ENCODE measurements at places on chromosomes 16 and 17.

- no peak for DNase-seq
Measured at GRCh38 chr16:82432261-82432660, 194.5 kb upstream of the CDH13 start.

- DNase-seq: no peak
Measured at GRCh38 chr16:19225651-19226050, 57.6 kb downstream of the SYT17 start.

DNA sequence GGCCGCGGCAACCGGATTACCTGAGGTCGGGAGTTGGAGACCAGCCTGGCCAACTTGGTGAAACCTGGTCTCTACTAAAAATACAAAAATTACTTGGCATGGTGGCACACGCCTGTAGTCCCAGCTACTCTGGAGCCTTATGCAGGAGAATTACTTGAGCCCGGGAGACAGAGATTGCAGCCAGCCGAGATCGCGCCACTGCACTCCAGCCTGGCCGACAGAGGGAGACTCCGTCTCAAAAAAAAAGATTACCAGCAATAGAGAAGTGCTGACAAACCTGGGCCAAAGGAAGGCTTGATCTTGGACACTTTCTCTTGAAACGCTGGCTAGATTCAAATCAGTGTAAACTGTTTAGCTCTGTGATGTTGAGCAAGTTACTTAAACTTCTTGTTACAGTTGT lies 4.3 kb downstream of the MT1H start:
- DNase-seq: no peak

- no peak for DNase-seq
Measured at GRCh38 chr17:63173903-63174302, 207.9 kb downstream of the TANC2 start.

DNA sequence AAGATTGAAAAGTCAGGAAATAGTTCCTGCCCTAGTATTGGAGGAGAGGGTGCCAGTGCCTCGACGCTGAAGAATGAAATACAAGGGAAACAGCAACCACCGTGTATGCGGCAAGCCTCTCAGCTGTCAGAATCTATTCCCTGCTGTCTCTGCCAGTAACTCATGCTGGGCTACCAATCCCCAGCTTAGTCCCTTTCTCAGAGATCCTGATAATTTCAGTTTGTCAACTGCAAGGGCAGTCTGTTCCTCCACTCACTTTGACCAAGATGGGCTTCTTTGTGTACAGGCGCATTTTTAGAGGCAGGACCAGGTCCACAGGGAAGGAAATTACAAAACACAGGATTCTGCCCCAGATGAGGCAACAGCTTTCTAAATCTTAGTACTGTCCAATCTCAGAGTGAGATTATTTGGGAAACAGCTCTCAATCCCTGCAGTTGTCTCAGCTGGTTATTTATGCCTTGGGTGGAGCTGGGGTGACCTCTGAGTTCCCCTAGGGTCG lies 1.3 kb downstream of the NQO1 start:
- no peak for DNase-seq

Data from activated naive CD4-positive, alpha-beta T cell (primary cell).